Uterine smooth muscle cell (primary cell): ENCODE measurements at places on chromosomes 6 and 20. TPM values are rescaled to one million over a fixed set of nuclear protein-coding genes. Genes with fewer than 3 reads are reported as not detected.

The FAM120B gene
- 15.1 and 15.3 TPM in 2 replicates for total RNA-seq

The NKX2-2 gene
- not detected in 2 replicates for total RNA-seq

The GLP1R gene
- not detected in 2 replicates for total RNA-seq

The PSMB1 gene
- 275 and 409 TPM in 2 replicates for total RNA-seq

The CNKSR3 gene
- 5.0 and 5.9 TPM in 2 replicates for total RNA-seq
